ENCODE measurements at places on chromosomes 6 and 20.

DNA sequence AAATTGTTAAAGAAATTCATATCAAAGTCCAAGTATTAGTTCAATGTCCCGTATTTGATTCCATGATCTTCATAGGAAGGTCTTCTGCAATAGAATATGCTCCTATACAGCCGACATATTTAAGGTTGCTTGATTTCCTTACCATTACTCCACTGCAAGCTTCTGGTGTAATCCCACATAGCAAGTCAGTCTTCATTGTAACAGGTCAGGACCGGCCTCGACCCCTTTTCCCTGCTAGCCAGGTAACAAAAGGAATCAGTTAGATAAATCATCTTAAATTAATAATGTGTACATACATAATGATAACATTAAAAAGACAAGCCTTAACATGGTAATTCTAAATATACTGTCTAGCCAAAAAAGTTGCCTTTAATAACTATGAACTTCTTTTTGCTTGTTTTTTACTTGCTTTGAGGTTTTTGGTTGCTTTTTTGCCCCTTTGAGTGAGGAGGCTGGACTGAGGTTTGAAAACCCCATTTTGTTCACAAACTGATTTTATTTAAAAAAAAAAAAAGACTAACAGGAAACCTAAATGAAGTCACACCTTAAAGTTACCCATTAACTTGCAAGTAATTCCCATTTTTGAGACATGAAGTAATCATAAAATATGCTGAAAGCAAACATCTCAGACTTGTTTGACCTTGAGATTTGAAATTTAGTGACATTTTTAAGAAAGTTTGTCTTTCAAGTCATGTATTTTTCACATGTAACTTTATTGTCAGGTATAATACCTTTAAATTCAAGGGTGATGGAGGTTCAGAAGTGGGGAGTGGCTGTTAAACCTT lies 19.2 kb upstream of the SNX14 start:
- DNase-seq: no peak

DNA sequence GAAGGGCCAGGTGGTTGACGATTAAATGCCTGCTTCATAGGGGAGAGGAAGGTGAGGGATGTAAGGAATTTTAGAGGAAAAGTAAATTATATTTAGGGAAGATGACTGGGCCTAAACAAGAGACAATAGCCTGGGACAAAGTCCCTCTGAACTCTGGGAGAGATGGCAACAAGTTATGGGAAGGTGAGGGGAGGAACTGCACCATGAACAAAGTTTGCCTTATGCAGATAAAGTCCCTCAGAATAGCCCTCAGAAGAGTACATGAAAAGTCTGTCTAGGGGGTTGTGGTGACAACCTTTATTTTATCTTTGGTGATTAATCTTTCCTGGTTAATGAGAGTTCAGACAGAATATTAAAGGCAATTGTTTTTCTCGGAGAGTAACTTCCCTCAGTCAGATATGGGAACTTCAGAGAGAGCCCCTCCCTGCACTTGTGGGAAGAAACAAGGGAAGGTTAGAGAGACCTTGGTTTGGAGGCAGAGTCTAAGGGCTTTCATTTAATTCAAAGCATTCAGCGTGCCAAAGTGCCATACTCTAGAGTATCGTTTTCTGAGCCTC lies 27.1 kb upstream of the FAM217A start:
- no peak for DNase-seq

DNA sequence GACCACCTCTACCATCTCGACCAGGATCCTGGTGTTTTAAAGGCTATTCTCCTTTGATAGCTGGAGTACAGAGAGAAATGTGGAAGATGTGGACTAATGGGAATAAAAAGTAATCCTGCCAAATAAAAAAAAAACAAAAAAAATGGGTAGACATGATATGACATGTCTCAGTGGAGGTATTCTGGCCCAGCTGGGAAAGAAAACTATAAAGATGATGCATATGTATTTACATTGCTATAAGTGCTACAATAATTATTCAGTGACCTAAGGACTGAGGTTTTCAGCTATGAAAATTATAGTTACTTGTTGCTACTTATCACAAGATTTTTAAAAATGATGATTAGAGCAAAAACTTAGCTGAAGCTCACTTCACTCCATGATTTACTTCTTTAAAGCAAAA lies 101.1 kb downstream of the SIM1 start:
- no peak for DNase-seq

DNA sequence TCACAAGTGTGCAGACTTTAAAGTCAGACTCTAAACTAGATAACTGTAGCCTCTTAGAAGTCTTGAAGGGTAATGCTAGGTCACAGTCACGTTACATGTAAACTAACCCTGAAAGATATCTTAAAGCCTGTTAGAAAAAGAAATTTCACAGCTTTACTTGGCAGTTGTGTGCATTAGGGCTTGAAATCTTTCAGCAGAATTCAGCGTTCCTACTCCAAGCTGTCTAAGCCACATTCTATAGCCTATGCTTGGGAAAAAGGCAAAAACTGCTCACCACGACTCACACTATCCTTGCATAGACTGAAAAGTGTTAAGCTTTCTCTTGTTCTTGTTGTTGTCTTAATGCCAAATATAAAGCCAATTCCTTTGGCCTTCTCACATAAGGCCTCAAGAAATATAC lies 338.0 kb upstream of the SASH1 start:
- no peak for DNase-seq

DNA sequence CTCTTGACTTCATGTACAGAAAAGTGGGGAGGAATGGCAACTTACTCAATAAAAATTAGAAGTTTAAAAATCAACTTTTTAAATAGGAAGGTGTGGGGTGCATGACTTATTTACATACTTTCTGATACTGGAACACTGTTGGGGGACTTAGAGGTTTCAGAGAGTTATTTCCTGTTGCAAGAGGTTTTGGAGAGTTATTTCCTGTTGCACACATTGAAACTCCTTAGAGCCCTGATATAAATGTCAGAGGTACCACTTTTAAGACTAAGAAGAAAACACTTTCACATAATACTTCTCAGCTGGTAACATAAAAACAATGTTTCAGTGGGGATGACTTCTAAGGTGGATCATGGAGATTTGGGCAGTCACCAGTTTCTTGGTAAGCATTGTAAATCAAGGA lies 579.9 kb downstream of the MMUT start:
- no peak for DNase-seq

DNA sequence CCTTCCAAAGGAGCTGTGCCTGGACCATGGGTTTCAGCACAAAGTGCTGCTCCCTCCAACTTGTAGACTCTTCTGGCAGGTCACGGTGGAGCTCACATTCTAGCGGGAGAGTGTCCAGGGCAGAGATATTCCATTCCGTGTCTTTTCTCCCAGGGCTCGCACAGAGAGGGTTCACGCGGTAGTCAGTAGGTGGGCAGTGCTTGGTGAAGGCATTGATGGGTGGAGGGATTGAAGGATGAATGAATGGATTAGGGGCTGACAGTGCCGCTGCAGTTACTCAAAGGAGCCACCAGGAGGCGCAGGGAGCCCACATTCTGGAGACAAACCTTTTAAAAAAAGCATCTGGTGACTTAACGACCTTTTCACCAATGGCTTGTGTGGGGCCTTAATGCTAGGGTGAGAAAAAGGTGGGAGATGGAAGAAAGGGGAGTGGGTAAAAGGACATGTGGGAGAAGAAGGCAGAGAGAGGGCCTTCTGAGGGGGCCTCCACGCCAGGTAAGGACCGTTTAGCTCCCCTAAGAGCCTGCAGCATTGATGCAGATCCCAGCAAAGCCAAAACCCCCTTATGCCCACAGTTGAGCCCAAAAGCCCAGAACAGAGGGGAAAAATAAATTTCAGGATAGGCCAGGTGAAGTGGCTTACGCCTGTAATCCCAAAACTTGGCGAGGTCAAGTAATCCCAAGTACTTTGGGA lies 17.5 kb upstream of the FAM110A start:
- peak; percentile 83 for DNase-seq

- no peak for DNase-seq
Measured at GRCh38 chr6:69631552-69632346, 165.1 kb downstream of the LMBRD1 start.

DNA sequence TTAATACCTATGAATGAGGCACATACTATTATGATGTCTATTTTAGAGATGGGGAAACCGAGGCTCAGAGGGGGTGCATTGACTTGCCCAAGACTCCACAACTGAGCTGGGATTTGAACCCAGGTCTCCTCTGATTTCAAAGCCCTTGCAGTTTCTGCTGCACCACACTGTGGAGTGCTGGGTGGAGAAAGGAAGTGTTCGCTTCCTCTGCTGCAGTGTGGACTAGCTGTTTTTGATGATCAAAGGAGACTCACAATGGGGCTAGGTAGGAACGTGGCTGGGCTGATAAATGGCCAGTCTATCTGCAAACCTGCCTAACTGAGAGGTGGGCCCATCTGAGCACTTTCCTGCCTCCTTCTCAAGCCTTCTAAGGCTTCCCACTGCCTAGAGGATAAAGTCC lies 87.2 kb downstream of the CD40 start:
- DNase-seq: no peak

GRCh38 chr6:1346101-1346500 lies 34.2 kb downstream of the FOXQ1 start:
- no peak for DNase-seq

DNA sequence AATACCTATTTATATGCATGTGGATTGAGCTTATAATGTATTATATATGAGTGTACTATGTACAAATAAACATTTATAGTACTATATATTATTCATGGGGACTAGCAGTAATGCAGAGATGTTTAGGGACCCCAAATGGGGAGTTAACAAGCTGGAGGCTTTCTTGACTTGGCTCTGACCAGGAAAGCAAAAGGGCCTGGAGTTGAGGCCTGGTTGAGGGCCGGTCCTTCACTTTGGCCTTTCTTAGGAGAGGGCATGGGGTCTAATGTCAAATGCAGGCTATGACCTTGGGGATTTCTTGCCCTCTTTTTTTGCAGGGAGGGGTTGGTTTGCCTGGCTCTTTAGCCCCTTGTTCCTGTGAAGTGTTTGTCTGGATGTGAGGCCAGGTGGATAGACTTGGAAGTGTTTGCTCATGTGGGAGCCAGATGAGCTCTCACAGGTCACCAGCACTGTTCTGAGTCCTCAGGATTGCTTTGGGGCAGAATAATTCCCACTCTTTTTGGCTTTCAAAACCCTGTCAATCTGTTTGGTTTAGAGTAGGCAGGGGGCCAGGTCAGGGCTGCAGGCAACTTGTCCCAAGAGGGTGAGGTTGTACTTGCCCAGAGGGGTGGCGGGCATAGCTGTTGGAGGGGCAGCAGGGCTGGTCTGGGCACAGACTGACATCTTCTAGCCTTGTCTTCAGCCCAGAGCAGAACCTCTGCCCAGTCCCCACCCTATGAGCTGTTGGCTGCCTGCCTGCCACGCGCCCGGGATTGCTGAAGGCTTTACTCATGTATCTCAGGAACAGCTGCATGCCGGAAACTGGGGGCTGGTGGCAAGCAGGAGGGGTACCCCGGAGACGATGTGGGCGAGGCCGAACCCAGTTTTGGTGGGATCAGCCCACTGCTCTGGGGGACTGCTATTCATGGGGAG lies 14.6 kb downstream of the TJAP1 start:
- DNase-seq: no peak

GRCh38 chr20:38108986-38109541 lies 56.0 kb downstream of the TGM2 start:
- DNase-seq: no peak

DNA sequence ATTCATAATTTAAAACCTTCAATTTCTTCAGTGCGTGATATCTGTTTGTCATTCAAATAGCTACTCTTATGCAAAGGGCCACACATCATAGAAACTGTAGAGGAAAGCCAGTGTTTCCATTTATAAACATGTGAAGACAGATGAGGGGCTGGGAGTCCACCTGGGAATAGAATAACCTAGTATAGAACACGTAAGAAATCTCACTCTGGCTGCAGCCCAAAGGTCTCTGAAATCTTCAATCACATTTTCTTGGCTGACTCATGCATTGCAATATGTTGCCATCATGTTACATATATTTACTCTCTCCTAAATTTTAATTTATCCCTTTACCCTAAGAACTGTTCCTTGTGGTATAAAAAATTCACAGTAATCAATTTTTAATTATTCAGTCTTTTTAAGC lies 123.2 kb downstream of the ELOVL4 start:
- no peak for DNase-seq

DNA sequence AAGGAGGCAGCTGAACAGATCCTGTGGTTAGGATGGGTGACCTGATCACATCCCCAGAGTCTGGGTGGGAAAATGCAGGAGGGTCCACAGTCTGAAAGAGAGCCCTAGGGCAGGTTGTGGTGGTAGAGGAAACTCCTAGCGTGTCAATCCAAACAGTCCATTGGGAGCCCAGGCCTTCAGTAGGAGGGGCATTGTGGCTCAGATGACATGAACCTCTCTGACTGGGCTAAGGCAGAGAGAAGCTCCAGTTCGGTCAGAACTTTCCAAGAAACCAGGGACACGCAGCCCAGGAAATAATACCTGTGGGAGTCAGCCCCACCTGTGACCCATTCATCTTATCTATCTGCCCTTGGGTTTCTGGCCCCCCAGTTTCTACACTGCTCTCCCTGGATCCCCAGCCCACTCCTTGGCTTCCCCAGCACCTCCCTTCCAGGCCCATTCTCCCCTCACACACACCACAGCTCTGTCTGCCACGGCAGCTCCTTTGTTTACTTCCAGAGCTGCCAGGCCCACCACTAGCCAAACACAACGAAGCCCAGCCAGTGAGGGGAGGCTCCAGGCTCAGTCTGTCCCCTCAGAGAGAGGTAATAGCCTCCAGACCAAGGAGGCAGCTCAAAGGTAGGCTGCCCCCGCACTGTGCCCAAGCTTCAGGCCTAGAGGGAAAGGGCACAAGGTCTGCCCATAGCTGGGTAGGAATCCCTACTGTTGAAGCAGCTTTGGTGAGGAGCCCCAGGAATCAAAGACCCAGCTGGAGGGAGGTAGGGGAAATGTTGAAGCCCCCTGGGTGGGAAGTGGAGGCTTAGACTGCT lies 6.2 kb downstream of the GDF5 start:
- no peak for DNase-seq

- no peak for DNase-seq
Measured at GRCh38 chr6:17621003-17621402, 20.9 kb downstream of the FAM8A1 start.

DNA sequence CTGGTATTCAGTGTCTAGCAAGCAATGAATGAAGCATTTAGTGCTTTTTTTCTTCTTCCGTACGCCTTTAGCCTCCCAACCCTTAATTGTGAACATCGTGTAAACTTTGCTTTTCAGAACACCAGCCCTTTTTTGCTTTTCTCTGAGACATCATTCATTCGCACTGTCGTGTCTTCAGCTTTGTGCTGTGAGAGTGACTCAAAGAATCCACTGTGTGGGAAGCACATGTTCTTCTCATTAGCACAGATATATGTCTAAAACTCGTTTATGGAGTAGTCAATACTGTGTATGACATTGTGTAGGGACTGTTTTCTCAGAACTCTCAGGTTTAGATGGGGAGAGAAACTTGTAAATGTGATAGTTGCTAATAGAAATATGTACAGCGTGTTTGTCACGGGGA lies 279.1 kb downstream of the FARS2 start:
- DNase-seq: no peak

DNA sequence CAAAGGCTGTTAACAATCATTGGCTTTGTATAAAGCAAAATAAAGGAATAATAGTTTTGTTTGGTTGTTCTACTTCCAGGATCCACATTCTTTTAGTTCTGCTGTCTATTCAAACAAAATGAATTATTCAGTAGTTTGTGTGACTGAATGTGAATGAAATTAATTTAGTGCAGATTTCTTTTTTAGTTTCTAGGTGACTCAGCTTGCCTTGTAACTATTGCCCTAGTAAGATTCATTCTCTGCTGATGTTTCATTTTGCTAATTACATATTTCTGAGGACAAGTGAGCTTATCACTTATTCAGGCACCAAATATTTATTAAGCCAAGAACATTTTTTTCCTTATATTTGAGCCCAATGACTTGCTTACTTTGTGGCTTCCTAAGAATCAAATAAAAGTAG lies 46.5 kb upstream of the RIPOR2 start:
- DNase-seq: no peak

- DNase-seq: no peak
Measured at GRCh38 chr6:33950891-33951889, 147.4 kb upstream of the MLN start.

- no peak for DNase-seq
Measured at GRCh38 chr6:33168639-33169038, 23.6 kb downstream of the COL11A2 start.

Measured in vagina (tissue), 2 donors.